NCI-H446 (cell line): ENCODE measurements at places on chromosomes 5 and 9.

DNA sequence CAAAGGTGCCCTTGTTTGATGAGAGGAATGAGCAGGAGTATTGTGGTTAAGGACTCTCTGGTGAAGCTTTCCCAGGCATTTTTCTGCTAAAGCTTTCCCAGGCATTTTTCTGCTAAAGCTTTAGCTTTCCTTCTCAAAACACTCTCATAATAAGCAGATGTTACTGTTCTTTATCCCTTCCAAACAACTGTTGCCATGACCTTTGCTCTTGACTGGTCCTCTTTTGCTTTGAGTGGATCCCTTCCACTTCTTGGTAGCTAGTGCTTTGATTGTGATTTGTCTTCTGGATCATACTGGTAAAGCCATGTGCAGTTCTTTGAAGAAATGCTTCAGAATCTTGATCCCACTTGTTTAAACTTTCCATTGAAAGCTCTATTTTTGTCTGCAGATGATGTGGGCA lies 85.8 kb downstream of the GPBP1 start:
- DNase-seq = no peak

DNA sequence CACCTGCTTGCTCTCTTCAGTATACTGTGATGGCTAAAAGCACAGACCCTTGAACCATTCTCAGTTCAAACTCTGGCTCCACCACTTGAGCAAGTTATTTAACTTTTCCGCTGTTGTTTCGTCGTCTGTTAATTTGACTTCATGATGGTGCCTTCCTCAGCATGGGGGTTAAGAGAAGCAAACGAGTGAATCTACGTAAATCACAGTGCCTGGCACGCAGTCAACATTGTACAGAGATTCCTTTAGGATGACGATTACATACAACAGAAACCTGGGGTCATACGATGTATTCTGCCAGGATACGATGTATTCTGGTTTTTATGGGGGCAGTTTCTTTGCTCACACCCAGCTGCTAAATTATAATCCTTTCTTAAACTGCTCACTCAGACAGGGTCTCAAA lies 515.6 kb downstream of the CCDC171 start:
- no peak for DNase-seq

DNA sequence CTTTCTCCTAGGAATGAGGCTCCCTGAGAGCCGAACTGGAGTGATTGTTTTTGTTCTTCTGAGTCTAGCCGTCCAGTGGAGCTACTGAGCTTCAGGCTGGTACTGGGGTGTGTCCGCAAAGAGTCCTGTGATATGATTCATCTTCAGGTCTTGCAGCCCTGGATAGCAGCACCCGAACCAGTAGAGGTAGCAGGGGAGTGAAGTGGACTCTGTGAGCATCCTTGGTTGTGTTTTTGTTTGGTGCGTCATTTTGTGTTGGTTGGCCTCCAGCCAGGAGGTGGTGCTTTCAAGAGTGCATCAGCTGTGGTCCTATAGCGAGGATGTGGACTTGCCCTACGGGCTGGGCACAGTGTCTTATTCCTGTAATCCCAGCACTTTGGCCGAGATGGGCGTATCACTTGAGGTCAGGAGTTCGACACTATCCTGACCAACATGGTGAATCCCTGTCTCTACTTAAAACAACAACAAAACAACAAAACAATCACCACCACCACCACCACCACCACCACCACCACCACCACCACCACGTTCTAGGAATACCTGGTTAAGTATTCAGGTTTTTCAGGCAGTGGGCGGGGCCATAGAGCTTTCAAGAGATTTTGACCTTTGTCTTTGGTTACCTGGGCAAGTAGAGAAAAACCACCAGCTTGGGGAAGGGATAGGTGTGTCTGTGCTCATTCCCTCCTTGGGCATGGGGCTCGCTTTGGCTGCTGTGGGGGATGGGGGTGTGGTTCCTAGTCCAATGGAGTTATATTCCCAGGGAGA lies 154.0 kb downstream of the WDR70 start:
- no peak for DNase-seq

DNA sequence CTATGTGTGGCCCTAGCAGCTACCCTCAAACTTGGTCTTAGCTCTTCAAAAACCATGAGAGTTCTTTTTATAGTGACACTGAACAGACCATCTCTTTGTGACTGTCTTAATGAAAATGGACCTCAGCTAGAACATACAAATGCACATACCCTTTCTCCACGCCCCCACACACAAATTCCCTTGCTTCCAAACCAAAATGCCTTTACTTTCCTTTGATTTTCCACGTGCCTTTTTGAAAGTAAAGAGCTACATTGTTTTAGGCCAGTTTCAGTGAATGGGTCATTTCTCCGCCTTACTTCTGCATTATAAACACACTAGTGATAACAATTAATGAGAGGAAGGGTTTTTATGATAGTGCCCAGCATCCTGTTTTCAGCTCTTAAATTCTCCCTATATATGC lies 105.8 kb upstream of the EFNA5 start:
- no peak for DNase-seq

DNA sequence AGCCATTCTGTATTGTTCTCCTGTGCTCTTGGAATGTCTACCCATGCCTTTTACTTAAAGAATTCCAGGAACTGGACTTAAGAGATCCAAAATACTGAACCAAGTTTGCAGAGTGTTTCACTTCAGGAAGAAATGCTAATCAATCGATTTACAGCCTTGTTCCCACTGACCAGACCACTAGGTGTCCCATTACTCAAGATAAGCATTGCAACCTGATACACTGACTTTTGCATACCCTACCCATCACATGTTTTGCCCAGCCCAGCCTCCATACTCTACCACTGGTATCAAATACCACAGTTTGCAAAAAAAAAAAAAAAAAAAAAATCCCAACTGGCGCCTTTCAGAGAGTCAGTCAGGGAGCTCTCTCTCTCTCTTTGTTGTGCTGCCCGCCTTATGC lies 550.8 kb downstream of the CDH9 start:
- no peak for DNase-seq

- DNase-seq = no peak
Measured at GRCh38 chr5:109345699-109346098, 64.1 kb downstream of the PJA2 start.
